Cardiac septum (tissue), 1 donor: ENCODE measurements at places on chromosomes 6 and 20. TPM values are rescaled to one million over a fixed set of nuclear protein-coding genes. Genes with fewer than 3 reads are reported as not detected.

GRCh38 chr6:14194976-14195375 lies 77.4 kb downstream of the CD83 start:
- no peak for DNase-seq

GRCh38 chr20:6662309-6662708 lies 105.2 kb upstream of the BMP2 start:
- DNase-seq = no peak

DNA sequence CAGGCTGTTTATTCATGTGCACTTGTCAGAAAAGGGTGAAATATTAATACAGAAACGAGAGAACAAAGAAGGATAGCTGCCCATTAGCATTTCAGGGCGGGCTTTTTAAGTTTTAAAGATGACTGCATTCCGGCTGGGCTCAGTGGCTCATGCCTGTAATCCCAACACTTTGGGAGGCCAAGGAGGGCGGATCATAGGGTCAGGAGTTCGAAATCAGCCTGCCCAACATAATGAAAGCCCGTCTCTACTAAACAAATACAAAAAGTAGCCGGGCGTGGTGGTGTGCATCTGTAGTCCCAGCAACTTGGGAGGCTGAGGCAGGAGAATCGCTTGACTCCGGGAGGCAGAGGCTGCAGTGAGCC lies 130.5 kb downstream of the HFE start:
- no peak for DNase-seq

HCK gene
- 5.5 TPM for total RNA-seq

GRCh38 chr6:46895930-46896329 lies 25.8 kb downstream of the ADGRF5 start:
- DNase-seq = no peak

GRCh38 chr20:4082406-4083097 lies 67.2 kb upstream of the RNF24 start:
- peak; percentile 87 for DNase-seq

SUMO4 gene
- total RNA-seq = 1.3 TPM

DNA sequence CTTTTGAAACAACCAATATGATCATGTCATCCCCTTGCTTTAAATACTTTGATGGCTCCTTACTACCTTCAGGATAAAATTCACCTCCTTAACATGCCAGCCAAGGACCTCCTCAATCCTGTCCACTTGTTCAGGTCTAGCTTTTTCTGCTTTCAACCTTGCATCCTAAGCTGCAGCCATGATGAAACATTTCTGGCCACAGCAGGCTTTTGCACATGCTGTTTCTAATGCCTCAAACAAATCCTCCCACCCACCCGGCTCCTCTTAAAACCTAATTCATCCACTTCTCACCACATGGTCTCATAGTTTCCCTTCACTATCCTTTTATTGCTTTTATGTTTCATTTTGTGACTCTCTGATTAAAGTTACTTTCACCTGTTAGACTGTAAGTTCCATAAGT lies 124.6 kb downstream of the MYB start:
- no peak for DNase-seq

GRCh38 chr6:61886608-61887259 lies 399.3 kb downstream of the KHDRBS2 start:
- DNase-seq = no peak

- no peak for DNase-seq
Observed at GRCh38 chr6:112846681-112847080, 499.6 kb downstream of the RFPL4B start.

DNA sequence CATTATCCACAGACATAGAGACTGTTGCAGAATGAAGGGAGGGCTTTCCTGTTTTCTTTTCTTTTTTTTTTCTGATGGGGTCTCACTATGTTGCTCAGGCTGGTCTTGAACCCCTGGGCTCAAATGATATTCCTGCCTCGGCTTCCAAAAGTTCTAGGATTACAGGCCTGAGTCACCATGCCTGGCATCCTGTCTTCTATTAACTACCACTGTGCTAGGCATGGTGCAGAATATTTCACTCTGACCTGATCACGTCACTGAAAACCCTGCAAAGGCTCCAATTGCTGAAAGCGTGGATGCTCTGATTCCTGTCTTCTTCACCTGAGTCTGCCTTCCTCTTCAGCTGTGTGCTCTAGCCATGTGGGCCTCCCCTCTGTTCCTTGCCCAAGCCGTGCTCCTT lies 8.5 kb upstream of the DNMT3B start:
- no peak for DNase-seq

PPIL6 gene
- 1.2 TPM for total RNA-seq

VGLL2 gene
- 38.1 TPM for total RNA-seq

CD24 gene
- total RNA-seq = 0.78 TPM

DNA sequence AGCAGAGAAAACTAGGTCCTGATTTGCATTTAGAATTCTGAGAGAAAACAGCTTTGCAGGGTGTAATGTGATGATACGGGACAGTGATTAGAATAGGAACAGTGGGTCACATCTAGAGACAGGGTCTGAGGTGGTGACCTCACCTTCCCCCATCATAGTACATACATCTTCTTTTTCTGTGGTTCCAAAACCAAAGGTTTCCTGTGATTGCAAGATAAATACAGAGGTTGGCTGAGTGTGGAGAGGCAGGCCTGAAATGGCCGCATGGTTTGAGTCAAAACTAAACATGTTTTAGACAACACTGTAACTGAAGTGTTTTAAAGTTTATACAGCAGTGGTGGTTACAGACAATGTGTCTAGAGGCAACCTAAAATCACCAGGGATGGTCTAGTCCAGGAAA lies 10.4 kb upstream of the NT5DC1 start:
- DNase-seq = no peak

- DNase-seq = no peak
Observed at GRCh38 chr6:13359287-13359686, 30.9 kb upstream of the TBC1D7 start.

C2 gene
- 5.1 TPM for total RNA-seq

CST1 gene
- not detected for total RNA-seq

DNA sequence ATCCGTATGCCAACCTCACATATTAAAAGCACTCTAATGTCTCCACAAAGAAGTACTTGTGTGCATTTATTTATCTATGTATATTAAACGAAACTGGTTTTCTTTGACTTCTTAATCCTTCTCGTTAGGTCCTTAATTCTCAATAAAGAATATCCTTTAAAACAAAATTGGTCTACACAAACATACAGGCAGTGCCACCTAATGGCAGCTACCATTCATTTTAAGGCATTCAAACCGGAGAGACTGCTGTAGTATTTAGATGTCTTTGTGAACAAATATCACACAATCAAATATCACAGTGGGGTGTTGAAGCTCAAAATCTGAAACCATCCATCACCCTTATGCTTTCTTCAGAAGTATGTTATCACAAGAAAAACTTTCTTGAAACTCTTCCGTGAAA lies 96.6 kb upstream of the IRAK1BP1 start:
- no peak for DNase-seq

- no peak for DNase-seq
Observed at GRCh38 chr6:158765499-158766068, 53.6 kb downstream of the EZR start.

GRCh38 chr6:33738153-33738552 lies 8.6 kb downstream of the IP6K3 start:
- no peak for DNase-seq

DNA sequence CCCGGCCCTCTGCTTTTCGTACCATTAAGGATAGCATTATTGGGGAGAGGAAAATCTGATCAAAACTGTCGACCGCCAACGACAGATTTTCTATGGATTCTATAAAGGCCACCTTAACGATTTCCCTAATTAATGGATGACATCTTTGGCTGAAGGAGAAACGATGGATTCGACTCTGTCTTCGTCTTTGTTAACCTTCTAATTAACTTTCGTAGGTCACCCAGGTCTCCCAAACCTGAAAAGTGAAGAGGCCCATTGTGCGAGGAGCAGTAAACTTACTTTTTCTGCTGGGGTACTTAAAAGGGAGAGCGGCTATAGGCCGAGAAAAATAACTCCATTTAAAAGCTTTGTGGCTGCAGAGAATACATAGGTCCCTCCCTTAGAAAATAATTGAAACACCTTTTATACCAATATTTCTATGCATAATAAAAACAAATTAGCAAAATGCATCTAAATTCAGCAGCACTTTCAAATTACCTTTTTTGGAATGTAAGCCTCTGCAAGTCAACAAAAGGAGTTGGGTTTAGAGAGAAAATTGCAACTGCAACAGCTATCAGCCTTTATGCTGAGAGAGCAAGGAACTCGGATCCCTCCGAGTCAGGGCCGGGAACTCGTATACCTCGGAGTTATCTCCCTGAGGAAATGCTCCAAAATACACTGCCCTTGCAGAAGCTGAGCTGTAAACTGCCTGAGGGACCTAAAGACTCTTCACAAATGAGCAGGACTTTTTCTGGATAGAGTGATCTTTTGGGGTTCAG lies 31.4 kb upstream of the NR2E1 start:
- DNase-seq = no peak

DNA sequence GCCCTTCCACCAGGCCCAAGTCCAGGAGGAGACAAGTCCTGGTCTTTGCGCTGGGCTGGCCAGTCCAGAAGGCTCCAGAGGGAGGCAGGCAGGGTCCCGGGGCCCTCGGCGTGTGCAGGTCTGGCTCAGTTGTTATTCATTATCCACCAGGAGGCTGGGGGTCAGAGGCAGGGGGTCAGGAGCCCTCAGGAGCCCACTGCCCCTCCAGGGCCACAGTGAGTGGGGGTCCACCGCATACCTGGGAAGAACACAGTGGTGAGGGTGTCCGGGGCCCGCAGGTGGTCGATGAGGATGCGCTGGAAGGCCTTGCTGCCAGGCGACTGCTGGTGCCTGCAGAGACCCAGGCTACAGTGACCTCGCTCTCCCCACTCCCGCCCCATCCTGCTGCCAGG lies 4.4 kb upstream of the C20orf144 start:
- DNase-seq = no peak

HRH3 gene
- not detected for total RNA-seq

DNA sequence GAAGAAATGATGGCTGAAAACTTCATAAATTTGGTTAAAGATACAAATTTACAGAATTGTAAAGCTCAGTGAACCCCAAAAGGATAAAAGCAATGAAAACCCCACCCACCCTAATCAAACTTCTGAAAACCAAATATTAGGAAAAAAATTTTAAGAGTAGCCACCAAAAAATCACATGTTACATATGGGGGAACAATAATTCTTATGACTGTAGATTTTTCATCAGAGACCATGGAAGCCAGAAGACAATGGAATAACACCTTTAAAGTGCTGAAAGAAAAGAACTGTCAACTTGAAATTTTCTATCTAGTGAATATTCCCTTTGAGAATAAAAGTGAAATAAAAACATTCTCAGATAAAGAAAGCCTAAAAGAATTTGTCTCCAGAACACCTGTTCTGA lies 24.4 kb downstream of the PROCR start:
- DNase-seq = no peak

ZFP64 gene
- total RNA-seq = 6.3 TPM

RBM38 gene
- 63.1 TPM for total RNA-seq

- no peak for DNase-seq
Observed at GRCh38 chr20:62503401-62504178, 27.8 kb upstream of the GATA5 start.

- DNase-seq = no peak
Observed at GRCh38 chr6:62298745-62299392, 12.8 kb upstream of the KHDRBS2 start.

DNA sequence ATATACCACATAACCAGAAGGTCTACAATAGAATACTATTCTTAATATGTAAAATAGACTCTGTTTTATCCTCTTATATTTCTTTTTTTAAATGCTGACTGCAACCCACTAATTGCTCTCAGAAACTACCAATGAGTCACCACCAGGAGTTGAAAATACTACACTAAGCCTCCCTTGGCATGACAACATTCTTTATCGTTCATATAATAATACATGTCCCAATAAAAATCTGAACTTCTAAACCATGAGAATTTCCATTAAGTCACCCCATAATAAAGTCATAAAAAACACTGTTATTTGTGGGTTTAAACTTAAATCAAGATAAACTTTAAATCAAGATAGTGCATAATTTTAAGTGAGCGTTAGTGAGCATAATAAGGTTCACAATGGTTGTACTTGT lies 4.2 kb downstream of the HACE1 start:
- no peak for DNase-seq

- peak; percentile 93 for DNase-seq
Observed at GRCh38 chr20:50274570-50275430, 84.2 kb downstream of the CEBPB start.

- no peak for DNase-seq
Observed at GRCh38 chr6:81727876-81728517, 24.5 kb downstream of the TENT5A start.

NKAIN4 gene
- total RNA-seq = not detected

DNA sequence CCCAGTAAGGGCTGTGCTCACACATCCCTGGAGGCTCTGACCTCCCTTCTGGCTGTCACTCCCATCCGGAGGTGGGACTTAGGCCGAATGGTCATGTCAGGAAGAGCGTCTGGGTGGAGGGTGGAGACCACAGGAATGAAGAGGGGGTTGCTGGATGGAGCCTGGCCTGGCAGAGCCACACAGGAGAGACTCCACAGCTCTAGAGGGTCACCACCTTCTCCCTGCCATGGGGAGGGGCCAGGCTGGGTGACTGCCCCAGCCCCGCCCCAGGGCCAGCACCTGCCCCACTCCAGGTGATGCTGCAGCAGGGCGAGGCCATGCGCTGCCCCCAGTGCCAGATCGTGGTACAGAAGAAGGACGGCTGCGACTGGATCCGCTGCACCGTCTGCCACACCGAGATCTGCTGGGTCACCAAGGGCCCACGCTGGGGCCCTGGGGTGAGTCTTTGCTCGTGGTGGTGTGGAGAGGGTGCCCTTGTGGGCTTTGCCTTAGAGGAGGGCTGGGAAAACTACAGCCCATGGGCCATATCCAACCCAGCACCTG lies 20.6 kb downstream of the RBCK1 start:
- no peak for DNase-seq

DNA sequence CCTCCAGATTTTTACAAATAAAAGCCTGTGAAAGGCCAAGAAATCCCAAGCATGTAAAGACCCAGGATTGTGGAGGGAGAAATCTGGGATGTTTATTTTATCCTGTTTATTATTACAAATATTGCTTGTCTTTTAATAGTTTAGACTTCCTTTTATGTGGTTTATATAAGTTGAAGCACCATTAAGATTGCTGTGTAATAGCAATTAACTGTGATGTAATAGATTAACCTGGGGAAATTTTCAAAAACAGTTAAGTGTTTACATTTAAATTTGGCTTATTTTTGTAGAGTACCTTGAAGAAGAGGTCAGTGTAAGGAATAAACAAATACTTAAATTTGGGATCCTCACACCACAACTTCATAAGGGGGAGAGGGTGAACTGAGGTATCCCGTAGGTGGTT lies 27.0 kb downstream of the VAPB start:
- DNase-seq = no peak

- no peak for DNase-seq
Observed at GRCh38 chr20:41379551-41379950, 12.9 kb upstream of the EMILIN3 start.

RFX6 gene
- not detected for total RNA-seq

- DNase-seq = no peak
Observed at GRCh38 chr20:51889466-51889865, 87.1 kb upstream of the SALL4 start.

DNA sequence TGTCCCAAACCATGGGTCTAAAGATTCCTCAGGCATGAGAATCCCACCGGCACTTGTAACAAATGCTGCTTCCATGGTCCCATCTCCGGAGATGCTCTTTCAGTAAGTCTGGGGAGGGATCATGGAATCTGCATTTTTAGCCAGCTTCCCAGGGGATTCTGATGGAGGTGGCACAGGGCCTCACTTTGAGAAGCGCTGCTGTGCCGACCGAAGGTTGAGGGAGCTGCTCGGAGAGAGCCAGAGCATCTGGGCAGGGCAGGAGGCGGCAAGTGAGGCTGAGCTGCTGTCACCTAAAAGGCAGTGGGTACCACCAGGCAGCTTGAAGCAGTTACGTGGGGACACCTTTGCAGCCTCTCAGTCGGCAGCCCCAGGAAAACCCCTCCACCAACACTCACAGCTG lies 100.2 kb upstream of the CDYL start:
- no peak for DNase-seq

AFG1L gene
- total RNA-seq = 11.9 TPM
